Thyroid gland (tissue), 4 donors: ENCODE measurements at places on chromosomes 11 and 22. TPM values are rescaled to one million over a fixed set of nuclear protein-coding genes. Genes with fewer than 3 reads are reported as not detected.

- no peak overlapping the region for H3K4me3 ChIP-seq
- H3K36me3 ChIP-seq, result no peaks in the 10 kb centered on the region
- no peak overlapping the region for H3K27ac ChIP-seq
- H3K4me1 ChIP-seq, result peaks cover 8% of the 10 kb centered on the region
These were observed 4.6 kb downstream of the C11orf54 start for GRCh38 chr11:93746101-93746500.

TUB gene
- 16.3 TPM for total RNA-seq

GRCh38 chr11:91421641-91422040 lies 803.0 kb upstream of the FAT3 start:
- DNase-seq, result no peak
- no peaks in the 10 kb centered on the region for H3K27me3 ChIP-seq
- no peaks in the 10 kb centered on the region for H3K4me1 ChIP-seq
- no peak overlapping the region for H3K4me3 ChIP-seq
- no peaks in the 10 kb centered on the region for H3K36me3 ChIP-seq
- H3K27ac ChIP-seq, result no peak overlapping the region

CTTN gene
- 229 TPM for total RNA-seq

DNA sequence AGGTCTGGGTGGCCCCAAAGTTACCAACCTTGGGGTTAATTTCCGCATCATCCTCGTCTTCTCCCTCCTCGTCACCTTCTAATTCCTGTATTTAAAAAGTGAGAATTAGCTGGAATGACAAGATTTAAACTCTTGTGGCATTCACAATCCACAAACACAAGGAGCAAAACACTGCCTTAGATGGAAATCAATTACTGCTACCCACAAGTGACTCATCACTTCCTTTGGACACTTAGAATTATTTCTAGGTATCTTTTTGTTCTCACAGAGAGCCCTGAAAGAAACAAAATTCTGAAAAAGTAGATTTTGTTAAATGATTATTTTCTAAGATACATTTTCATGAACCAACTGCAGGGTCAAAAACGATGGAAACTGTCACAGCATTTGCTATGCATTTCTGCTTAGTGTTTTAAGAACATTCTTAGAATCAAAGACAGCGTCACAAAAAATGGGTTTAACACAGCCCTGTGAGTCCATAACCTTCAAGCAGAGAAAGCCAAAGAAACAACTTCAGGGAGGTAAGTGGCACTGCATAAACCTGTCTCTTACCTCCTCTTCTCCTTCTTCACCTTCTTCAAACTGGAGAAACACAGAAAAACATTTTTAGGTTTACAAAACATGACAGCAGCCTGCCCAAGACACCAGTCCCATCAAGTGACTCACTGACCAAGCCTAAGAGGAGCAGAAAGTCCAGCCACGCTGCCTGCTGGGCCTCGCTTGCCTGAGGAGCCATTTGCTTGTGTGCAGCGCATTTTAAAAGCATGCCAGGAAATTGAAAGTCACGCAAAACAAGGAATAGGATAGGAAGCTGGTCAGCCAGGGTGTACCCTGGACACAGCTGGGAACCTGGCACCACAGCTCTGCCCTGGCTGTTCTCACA lies 22.3 kb upstream of the PHLDA2 start:
- H3K4me3 ChIP-seq, result no peak overlapping the region
- H3K27ac ChIP-seq, result peak overlapping the region; percentile 52
- no peak for DNase-seq
- H3K36me3 ChIP-seq, result peaks cover 48% of the 10 kb centered on the region
- H3K27me3 ChIP-seq, result no peaks in the 10 kb centered on the region

- peaks cover 9% of the 10 kb centered on the region for H3K4me1 ChIP-seq
- H3K27ac ChIP-seq, result no peak overlapping the region
- H3K4me3 ChIP-seq, result no peak overlapping the region
- H3K27me3 ChIP-seq, result no peaks in the 10 kb centered on the region
- no peaks in the 10 kb centered on the region for H3K36me3 ChIP-seq
- DNase-seq, result peak; percentile 28
These were observed 126.5 kb downstream of the RASSF10 start for GRCh38 chr11:13135385-13136271.

DNA sequence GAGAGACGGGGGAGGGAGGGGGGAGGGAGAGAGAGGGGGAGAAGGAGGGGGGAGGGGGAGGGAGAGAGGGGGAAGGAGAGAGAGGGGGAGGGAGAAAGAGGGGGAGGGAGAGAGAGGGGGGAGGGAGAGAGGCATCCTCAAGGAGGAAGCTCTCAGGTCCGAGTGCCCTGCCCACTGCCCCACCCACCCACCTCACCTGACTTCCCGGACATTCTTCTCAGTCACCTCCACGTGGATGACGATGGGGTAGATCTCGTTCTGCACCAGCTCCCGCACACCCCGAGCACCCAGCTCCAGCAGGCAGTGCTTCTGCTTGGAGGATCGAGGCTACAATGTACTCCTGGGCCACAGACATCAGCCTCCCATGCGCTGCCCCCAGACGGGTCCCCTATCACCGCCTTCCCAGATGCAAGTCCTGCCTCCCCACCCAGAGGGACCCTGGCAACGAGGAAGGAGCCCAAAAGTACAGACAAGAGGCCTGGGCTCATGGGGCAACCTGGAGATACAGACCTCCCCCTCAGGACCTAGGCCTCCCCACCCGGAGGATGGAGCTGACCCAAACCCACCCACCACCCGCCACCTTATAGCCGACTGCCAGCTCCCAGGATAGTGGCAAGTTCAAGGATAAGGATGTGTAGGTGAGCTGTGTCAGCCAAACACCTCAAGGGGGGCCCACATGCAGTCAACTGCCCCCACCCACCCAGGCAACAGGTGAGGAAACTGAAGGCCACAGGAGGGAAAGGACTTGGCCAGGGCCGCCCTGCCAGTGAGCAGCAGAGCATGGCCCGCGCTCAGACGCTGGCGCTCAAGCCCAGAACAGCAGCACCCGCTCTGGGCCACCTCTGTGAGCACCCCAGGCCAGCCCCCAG lies 5.6 kb upstream of the MFNG start:
- no peak overlapping the region for H3K27ac ChIP-seq
- peaks cover under 1% of the 10 kb centered on the region for H3K4me1 ChIP-seq
- no peaks in the 10 kb centered on the region for H3K36me3 ChIP-seq
- no peak for DNase-seq
- H3K27me3 ChIP-seq, result no peaks in the 10 kb centered on the region

DNA sequence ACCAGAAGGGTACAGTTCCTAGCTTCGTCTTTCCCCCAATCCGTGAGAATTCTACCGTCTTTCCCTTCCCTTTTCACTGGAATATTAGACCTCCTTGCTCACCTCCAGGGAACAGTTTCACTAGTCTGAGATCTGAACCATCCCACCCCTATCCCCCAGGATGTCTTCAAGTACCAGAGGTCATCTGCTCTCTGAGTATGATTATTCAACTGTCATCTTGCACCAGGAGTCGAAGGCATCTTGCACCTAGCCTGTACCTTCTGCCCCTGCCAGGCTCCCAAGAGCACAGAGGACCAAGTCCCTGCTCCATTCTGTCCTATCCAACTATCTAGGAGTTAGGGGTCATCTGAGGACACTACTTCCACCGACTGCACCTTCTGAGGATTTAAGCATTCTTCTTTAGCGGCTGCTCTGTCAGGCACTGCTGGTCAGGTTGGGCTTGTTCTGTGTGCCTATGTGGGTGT lies 804 bp downstream of the ACER3 start:
- peaks cover 16% of the 10 kb centered on the region for H3K4me1 ChIP-seq
- peak overlapping the region; percentile 86 for H3K27ac ChIP-seq
- H3K4me3 ChIP-seq, result peak overlapping the region; percentile 91
- no peaks in the 10 kb centered on the region for H3K36me3 ChIP-seq
- no peaks in the 10 kb centered on the region for H3K27me3 ChIP-seq

TTC36 gene
- total RNA-seq, result 0.78 TPM

DNA sequence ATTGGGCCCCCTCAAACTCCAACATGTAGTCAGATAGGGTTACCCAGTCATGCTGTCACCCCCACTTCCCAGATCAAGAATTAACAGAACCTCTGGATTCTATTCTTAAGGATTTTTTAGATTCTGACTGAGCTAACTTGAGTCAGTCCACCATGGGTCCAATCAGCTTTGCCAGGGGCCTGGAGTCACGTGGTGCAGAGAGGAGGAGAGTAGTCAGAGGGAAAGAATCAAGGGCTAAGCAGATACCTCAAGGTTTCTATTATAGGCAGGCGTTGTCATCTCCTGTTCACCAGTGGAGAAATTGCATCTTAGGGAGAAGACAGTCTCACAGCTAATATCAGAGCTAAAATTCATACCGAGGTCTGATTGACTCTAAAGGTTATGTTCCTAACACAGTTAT lies 28.2 kb downstream of the FZD4 start:
- no peak overlapping the region for H3K27ac ChIP-seq
- no peaks in the 10 kb centered on the region for H3K36me3 ChIP-seq
- no peak overlapping the region for H3K4me3 ChIP-seq
- no peaks in the 10 kb centered on the region for H3K27me3 ChIP-seq
- H3K4me1 ChIP-seq, result peaks cover under 1% of the 10 kb centered on the region

DNA sequence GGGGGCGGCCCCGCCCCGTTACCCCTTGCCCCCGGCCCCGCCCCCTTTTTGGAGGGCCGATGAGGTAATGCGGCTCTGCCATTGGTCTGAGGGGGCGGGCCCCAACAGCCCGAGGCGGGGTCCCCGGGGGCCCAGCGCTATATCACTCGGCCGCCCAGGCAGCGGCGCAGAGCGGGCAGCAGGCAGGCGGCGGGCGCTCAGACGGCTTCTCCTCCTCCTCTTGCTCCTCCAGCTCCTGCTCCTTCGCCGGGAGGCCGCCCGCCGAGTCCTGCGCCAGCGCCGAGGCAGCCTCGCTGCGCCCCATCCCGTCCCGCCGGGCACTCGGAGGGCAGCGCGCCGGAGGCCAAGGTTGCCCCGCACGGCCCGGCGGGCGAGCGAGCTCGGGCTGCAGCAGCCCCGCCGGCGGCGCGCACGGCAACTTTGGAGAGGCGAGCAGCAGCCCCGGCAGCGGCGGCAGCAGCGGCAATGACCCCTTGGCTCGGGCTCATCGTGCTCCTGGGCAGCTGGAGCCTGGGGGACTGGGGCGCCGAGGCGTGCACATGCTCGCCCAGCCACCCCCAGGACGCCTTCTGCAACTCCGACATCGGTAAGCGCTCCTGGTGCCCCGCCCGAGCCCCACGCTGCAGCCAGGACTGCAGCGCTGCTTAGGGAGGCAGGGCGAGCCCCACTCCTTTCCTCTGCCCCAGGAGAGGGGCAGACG lies at the start of gene TIMP3:
Gene TIMP3, plus strand, starts transcription at position 169 of the 700 bp plus-strand sequence. Its CDS starts 297 bp downstream, at position 466.
- H3K27me3 ChIP-seq, result no peaks in the 10 kb centered on the region
- H3K27ac ChIP-seq, result peak within 1 kb of the TSS; percentile 89
- no peaks in the 10 kb centered on the region for H3K36me3 ChIP-seq
- DNase-seq, result peak; percentile 93
- H3K4me3 ChIP-seq, result peak within 1 kb of the TSS; percentile 80

DNA sequence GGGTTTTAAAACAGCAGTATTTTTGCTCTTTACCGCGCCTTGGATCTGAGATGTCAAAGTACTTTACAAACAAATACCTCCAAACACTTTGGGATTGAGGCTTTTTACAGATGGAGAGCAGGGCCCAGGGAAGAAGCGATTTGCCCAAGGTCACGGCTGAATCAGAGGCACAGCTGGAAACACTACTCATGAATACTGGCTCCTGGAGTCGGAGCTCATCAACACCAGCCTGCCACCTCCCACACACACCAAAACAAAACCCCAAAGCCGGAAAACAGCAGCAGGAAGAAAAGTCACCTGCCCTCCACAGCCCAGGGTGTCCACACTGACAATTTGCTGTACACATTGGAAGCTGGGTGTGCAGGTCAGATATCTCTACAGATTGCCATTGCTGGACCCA lies 339.4 kb downstream of the CADM1 start:
- H3K27ac ChIP-seq, result no peak overlapping the region
- H3K36me3 ChIP-seq, result no peaks in the 10 kb centered on the region
- peaks cover 52% of the 10 kb centered on the region for H3K4me1 ChIP-seq
- no peaks in the 10 kb centered on the region for H3K27me3 ChIP-seq
- H3K4me3 ChIP-seq, result no peak overlapping the region

GRCh38 chr11:121652971-121653370 lies 200.2 kb upstream of the SORL1-AS1 start:
- no peak overlapping the region for H3K4me3 ChIP-seq
- H3K4me1 ChIP-seq, result peaks cover 16% of the 10 kb centered on the region
- H3K27me3 ChIP-seq, result no peaks in the 10 kb centered on the region
- no peaks in the 10 kb centered on the region for H3K36me3 ChIP-seq
- no peak overlapping the region for H3K27ac ChIP-seq

ST14 gene
- 53.3 TPM for total RNA-seq

DNA sequence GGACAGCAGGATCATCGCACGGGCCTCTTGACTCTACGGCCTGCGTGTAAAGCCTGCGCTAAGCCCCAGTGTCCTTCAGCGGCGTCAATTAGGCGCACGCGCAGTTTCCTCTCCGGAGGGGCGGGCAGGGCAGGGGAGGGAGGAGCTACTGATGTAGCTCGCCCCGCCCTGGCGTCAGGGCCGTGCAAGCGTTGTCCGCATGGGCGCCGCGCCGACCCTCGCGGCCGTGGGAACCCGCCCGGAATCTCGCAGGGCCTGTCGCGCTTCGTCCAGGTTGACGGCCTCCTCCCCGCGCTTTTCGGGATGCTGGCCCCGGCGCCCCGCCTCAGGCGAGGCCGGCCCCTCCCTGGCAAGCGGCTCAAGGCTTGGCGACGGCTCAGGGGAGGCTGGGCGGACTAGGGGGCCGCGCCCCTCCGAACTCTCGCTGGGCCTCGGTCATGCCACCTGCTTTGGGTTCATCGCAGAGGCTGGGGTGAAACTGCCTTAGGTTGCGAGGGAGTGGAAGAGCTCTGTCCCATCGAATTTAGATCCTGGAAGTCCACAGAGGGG lies 61.1 kb downstream of the ST3GAL4 start:
- no peak overlapping the region for H3K4me3 ChIP-seq
- DNase-seq, result peak; percentile 85
- H3K27me3 ChIP-seq, result no peaks in the 10 kb centered on the region
- H3K4me1 ChIP-seq, result peaks cover 17% of the 10 kb centered on the region
- no peaks in the 10 kb centered on the region for H3K36me3 ChIP-seq
- peak overlapping the region; percentile 61 for H3K27ac ChIP-seq

DNA sequence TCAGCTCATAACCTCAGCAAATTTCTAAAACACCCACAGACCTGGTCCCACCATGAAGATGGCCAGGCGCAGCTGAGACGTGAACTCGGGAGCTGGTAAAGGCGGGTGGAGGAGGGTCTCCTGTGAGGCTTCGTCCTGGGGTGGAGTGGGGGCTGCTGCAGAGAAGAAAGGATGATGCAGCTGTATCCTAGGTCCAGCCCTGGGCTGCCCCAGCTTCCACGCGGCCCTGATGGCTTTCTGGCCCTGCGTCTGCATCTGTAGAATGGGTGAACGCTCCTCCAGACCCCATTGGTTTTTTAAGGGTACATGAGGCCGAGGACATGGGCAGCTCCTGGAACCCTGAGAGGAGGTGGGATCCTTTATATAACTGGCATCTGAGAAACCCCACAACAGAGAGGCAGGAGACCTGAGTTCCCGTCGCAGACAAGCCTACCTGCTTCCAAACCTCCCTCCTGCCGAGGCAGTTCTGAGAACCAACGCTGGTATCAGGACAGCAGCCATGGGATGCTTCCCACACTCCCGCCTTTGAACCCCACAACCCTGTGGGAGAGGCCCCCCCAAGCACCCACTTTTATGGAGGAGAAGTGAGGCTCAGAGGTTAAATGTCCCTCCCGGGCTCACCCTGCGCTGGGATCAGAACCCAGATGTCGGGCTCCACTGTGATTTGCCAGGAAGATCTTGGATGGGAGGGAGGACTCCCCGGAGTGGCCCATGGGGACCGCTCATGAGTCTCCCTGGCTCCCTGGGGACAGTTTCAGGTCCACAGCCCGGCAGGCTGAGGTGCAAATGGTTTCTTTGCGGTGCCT lies 55.2 kb upstream of the FGF3 start:
- no peaks in the 10 kb centered on the region for H3K4me1 ChIP-seq
- no peak overlapping the region for H3K27ac ChIP-seq
- H3K4me3 ChIP-seq, result no peak overlapping the region
- no peaks in the 10 kb centered on the region for H3K27me3 ChIP-seq

GRCh38 chr11:19163617-19164016 lies 38.2 kb downstream of the CSRP3 start:
- peaks cover 11% of the 10 kb centered on the region for H3K36me3 ChIP-seq
- H3K4me1 ChIP-seq, result no peaks in the 10 kb centered on the region
- H3K27ac ChIP-seq, result no peak overlapping the region
- DNase-seq, result no peak
- H3K27me3 ChIP-seq, result no peaks in the 10 kb centered on the region
